Foreskin keratinocyte (primary cell): ENCODE measurements at places on chromosomes 3 and 15. TPM values are rescaled to one million over a fixed set of nuclear protein-coding genes. Genes with fewer than 3 reads are reported as not detected.

The SLC12A1 gene
- not detected in 2 replicates for total RNA-seq

The CHRD gene
- not detected in 2 replicates for total RNA-seq

The ASB14 gene
- not detected in 2 replicates for total RNA-seq

The SKOR1 gene
- total RNA-seq, result not detected in 2 replicates

The HIGD1A gene
- total RNA-seq, result 236 and 243 TPM in 2 replicates

The MST1R gene
- 95.1 and 98.9 TPM in 2 replicates for total RNA-seq

The CDV3 gene
- total RNA-seq, result 202 and 218 TPM in 2 replicates

The PAK6 gene
- 14.1 and 15.6 TPM in 2 replicates for total RNA-seq

The ANKRD63 gene
- not detected in 2 replicates for total RNA-seq

The OXNAD1 gene
- 13.3 and 14.9 TPM in 2 replicates for total RNA-seq

The CAPN3 gene
- total RNA-seq, result 3.3 and 3.8 TPM in 2 replicates

The GRK7 gene
- total RNA-seq, result not detected in 2 replicates

The PATL2 gene
- total RNA-seq, result 0.21 and 0.37 TPM in 2 replicates

The C3orf85 gene
- total RNA-seq, result not detected in 2 replicates

The MEIS2 gene
- 12.6 and 14.9 TPM in 2 replicates for total RNA-seq

The STARD5 gene
- 20.6 and 20.8 TPM in 2 replicates for total RNA-seq

The ATP6V1A gene
- 32.5 and 35.0 TPM in 2 replicates for total RNA-seq

The CYP11A1 gene
- not detected in 2 replicates for total RNA-seq

The HTR3E gene
- not detected in 2 replicates for total RNA-seq

The CAMK1 gene
- 6.6 and 9.3 TPM in 2 replicates for total RNA-seq

The C3orf22 gene
- total RNA-seq, result not detected in 2 replicates

The LINGO1 gene
- total RNA-seq, result 0.07 TPM in 1 of 2 replicates, not detected in the other

The TTC21A gene
- total RNA-seq, result 1.4 TPM in 2 replicates

The CASR gene
- total RNA-seq, result not detected in 2 replicates

The CLDN18 gene
- total RNA-seq, result not detected in 2 replicates

The GASK1A gene
- 0.99 and 1.3 TPM in 2 replicates for total RNA-seq

The ACTC1 gene
- total RNA-seq, result not detected in 2 replicates

The MAP6D1 gene
- 1.3 and 1.5 TPM in 2 replicates for total RNA-seq

The TIPIN gene
- 16.0 and 16.6 TPM in 2 replicates for total RNA-seq

The OSBPL10 gene
- 57.2 and 58.2 TPM in 2 replicates for total RNA-seq

The ADAMTSL3 gene
- total RNA-seq, result not detected in 2 replicates

The FETUB gene
- total RNA-seq, result 0.07 TPM in 1 of 2 replicates, not detected in the other

The LDHAL6B gene
- total RNA-seq, result not detected in 2 replicates

The PLA2G4B gene
- 3.5 and 4.5 TPM in 2 replicates for total RNA-seq

The TNNC1 gene
- not detected in 2 replicates for total RNA-seq

The GPR62 gene
- not detected in 2 replicates for total RNA-seq

The MAGEL2 gene
- not detected in 2 replicates for total RNA-seq
